ENCODE measurements at places on chromosomes 2 and 18.

GRCh38 chr2:46540496-46541331 lies 61.3 kb downstream of the TMEM247 start:
- no peak for DNase-seq

- no peak for DNase-seq
Observed at GRCh38 chr18:80200171-80200931, 47.0 kb downstream of the PARD6G start.

- no peak for DNase-seq
Observed at GRCh38 chr2:20474757-20475566, 28.1 kb downstream of the RHOB start.

DNA sequence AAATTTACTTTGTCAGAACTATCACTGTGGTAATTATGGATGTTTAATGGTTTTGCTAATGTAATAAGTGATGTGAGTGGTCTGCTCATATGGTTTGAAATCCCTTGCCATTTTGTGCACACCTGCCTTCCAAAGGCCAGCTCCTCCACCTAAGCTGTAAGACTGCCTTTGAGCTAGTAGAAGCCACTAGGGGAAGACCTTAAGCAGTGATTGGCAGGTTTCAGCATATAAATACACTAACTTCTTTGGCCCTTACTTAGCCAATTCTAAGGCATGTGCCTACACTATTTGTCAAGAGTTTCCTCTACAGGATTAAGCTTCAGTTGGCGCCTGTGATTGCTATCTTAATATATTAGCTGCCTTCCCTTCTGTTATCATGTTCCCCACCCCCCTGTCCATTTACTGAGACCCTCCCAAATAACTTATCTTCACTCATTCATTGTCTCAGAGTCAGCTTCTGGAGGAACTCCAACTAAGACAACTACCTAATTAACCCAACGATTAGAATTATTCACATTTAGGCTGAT lies 141.1 kb downstream of the MBD5 start:
- DNase-seq: no peak

- no peak for DNase-seq
Observed at GRCh38 chr18:47909484-47909883, 21.0 kb downstream of the SMAD2 start.

DNA sequence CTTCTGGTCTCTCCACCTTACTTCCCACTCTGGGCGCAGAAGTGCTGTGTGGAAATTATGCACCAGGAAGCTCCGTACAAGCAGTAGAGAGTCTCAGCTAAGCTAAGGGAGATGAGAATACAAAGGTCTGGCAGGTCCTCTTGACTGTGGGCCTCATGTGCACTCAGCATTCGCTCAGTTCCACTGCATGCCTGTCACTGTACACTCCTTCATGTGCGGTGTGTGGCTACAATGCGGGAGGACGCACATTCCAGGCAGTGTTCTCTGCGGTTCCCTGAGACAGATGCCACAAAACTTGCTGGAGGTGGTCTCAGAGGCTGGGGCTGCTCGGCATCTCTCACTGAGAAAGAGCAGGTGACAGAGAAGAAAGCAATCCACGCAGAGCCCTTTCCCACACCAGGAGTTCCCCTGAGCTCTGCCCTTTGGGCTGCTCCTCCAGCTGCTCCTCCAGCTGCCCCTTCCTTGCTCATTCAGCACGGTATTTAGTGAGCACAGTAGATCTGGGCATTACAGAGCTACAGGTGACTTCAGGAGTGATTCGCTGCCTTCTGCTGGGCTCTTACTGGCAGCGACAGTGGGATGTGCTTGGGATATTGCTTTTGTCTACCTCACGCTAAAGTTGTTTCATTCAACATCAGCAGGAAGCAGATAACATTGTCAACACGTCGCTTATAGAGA lies 176.6 kb downstream of the SH3RF3 start:
- DNase-seq: no peak

DNA sequence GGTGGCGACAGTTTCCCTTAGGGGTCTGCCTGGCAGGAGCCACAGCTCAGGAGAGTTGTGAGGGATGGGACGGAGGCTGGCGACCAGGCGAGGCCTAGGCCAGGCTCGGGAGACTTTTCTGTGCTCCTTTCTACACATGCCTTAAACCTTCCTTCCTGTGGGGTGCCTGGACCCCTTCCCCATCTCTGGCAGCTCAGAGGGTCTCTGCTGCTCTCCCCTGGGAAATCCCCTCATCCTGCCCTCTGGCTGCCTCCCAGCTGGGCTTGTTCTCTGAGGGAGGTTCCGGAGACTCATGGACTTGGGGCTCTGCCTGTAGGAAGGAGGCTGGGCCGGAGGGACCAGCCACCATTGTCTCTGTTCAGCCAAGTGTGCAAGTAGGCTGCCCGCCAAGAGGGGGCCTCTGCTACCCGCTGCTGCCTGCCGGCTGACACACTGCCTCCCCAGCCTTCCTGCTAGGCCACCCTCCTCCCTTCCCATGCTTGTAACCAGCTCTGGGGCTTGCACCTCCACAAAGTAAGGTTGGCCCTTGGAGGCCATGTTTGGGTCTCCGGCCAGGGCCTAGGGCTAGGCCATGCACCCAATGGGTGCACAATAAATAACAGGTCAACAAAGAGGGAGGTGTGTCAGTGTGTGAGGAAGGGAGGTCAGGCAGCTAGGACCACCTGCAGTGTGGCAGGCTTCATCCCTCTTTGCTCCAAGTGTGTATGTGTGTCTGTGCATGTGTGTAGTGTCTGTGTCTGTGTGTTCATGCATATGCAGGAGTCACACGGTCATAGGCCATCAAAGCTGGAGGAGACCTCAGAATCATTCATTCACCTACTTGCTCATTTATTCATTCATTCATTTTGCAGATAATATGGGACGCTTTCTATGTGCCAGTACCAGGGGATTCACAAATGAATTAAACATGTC lies 28.8 kb downstream of the PSD4 start:
- DNase-seq: no peak

- no peak for DNase-seq
Observed at GRCh38 chr2:234661175-234661574, 164.3 kb upstream of the ARL4C start.

DNA sequence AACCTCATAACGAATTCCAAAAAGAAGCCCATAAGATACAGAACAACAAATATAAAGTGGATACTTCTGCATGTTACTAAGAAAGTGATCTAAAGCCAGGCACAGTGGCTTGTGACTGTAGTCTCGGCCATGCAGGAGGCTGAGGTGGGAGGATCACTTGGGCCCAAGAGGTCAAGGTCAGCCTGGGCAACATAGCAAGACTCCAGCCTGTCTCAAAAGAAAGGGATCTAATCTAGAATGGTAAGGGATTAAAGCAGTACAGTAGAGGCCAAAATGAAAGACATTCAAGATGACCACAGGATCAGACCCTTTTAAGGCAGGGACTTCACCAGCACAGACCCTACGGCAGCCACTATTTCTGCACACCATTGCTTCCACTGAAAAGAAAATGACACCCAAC lies 3.8 kb downstream of the COBLL1 start:
- no peak for DNase-seq

GRCh38 chr18:46072959-46073358 lies 899 bp upstream of the PSTPIP2 start:
- no peak for DNase-seq

- no peak for DNase-seq
Observed at GRCh38 chr2:115163572-115163971, 721.1 kb downstream of the DPP10 start.

GRCh38 chr2:45354776-45355175 lies 256.3 kb downstream of the SRBD1 start:
- no peak for DNase-seq

DNA sequence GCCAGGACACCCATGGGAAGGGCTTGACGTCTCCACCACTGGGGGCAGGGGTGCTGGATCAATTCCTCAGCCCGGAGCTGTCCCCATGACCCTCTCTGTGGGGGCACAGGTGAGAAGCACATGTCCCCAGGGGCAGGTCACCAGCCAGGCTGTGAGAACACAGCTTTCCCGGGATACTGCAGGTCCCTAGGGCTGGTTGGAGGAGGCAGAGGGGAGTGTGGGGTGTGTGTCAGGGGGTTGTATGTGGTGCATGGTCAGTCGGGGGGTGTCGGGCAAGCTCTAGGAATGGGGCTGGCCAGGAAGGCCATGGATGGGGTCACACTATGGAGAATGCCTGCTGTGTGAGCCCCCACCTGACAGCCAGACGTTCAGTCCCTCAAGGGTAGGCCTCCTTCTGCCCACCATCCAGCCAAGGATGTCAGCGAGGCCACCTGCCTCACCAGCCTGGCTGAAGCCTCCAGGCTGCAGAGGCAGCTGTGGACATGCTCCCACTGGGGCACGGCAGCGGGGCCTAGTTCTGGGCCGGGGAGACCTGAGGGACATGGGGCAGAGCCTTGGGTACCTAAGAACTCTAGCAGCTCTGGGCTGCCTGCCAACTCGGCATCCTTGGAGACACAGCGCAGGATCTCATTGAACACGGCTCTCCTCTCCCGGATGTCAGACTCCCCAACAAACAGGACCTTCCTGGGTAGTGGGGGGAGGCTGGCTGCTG lies 10.3 kb downstream of the HS1BP3 start:
- DNase-seq: no peak

DNA sequence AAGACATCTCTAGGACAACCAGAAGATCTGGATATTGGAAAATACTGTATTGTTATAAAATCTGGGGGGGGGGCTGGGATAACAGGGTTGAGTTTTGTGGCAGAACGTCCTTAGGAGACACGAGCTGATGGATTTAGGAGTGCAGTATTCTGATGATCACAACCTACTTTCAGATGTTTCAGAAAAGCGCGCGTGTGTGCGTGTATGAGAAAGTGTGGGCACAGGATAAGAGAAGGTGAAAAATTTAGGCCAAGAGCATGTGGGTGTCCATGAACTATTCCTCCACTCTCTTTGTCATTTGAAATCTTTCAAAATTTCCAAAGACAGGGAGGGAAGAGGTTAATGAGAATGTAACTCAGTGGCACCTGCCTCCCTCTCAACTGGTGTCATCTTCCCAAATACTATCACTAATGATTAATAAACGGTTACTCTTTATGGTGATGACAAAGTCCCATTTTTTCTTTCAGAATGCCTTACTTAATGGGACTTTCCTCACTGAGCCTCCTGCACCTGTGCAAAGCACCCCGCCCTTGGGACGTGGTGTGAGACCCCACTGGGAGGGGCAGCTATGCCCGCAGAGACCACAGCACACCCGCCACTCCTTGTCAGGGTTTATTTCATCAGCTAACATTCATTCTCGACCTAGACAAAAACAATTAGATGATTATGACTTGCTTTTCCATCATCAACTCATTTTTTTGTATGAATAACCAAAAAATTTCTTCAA lies 53.6 kb downstream of the HS6ST1 start:
- no peak for DNase-seq

DNA sequence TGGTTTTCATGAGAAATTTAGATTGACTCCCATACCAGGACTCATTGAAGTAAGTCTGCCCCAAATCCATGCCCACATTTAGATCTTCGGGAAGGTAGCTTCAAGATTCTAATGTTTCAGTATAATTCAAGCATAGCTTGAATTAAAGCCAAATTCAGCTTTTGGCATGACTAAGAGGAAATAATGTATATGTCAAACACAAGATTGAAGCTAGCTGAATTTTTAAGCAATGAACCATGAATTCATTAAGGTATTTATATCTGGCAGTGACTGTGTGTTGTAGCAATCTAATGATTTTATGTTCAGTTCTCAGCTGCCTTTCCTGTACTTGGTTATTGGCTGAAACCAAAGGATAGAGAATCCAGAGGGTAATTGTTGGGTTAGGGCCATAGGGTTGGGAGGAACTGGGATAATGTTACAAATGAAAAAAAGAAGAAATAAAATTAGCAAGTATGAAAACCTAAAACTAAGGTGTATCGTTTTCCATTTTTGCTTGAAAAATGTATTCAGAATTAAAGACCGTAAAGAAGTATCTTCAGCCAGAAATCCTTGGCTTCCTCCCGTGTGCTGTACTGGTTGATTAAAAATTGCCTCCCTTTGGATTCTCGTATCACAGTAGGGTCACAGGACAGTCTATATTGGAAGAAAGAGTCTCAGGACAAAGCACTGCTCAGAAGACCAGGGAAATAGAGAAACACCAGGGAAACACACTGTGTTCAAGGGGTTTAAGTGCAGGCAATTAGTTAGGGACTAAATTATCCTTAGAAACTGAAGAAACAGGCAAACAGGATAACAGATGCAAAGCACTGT lies 119.0 kb upstream of the FN1 start:
- DNase-seq: no peak

DNA sequence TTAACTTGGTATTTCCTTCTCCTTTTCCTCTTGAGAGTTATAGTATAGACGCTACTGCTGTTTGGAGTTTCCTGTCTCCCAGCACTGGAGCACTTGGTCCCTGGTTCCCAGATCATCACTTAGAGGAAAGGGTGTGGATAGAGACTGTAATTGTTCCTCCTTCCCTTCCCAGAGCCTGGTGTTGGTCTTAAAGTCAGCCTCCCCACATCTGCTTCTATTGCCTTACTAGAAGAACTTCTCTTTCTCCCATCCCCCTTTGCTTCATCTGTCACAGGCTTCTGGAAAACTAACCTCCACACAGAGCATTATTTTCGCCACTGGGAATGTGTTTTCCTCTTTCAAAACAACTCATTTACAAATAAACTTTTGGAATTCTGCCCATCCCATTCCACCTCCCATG lies 131.0 kb downstream of the CCDC85A start:
- no peak for DNase-seq

GRCh38 chr2:188142636-188143295 lies 148.9 kb upstream of the GULP1 start:
- no peak for DNase-seq

DNA sequence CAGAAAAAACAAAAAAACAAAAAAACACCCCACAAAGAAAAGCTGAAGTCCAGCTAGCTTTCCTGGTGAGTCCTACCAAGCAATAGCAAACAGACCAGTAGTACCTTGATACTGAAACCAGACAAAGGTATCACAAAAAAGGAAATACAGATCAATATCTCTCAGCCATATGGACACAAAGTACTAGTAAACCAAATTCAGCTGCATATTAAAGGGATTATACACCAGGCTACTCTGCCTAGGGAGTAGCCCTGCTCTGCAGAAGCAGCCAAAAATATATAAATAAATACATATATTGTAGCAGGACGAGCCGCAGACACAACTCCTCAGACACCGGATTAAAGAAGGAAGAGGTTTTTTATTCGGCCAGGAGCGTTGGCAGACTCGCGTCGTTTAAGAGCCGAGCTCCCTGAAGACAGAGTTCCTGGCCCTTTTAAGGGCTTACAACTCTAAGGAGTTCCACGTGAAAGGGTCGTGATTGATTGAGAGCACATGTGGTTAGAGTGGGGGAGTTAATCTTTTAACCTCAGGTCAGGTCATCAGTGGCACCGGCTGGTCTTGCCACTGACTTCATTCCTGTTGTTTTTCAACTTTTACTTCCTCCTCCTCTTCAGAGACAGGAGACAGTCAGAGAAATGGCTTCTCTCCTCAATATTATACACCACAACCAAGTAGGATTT lies 38.4 kb upstream of the DTNB start:
- DNase-seq: no peak

GRCh38 chr2:220001751-220002150 lies 374.3 kb downstream of the SLC4A3 start:
- no peak for DNase-seq
